ENCODE measurements at places on chromosomes 6 and 20.

DNA sequence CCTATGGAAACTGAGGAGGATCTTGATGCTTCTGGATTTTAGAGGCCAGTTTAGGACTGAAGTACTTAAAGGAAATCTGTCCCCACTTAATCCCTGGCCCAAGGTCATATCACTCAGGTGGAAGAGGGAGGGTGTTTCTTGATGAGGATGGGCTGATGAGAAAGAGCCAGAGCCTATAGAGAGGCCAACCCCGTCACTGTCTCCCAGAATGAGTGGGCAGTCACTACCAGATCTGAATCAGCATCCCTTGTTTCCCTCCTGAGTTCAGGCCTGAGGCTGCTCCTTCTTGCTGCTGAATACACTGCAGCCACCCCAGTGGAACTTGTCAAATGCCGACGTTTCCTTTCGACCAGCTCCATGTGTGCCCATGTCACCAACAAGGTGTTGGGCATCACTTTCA lies 14.8 kb downstream of the ARMC12 start:
- DNase-seq, result no peak

GRCh38 chr6:99338188-99338587 lies 11.3 kb downstream of the FAXC start:
- no peak for DNase-seq

DNA sequence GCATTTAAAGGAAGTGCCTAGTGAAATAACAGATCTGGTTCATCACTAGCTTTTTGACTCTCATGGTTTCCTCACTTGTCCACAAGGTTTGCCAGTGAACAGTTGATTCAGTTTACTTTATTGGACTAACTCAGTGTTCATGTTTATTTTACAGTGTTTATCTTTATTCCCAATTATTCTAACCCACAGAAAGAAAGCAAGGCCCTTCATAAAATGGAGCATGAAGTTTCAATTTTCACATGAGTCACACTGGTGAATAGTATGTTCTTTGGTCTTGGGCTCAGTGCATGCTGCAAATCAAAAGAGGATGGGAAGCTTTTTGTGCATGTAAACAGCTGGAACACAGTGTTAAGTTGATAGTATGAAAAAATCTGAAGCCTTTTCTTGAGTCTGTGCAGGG lies 217.6 kb upstream of the HDDC2 start:
- no peak for DNase-seq

- DNase-seq, result no peak
Observed at GRCh38 chr6:158545043-158545966, 14.6 kb upstream of the TMEM181 start.

DNA sequence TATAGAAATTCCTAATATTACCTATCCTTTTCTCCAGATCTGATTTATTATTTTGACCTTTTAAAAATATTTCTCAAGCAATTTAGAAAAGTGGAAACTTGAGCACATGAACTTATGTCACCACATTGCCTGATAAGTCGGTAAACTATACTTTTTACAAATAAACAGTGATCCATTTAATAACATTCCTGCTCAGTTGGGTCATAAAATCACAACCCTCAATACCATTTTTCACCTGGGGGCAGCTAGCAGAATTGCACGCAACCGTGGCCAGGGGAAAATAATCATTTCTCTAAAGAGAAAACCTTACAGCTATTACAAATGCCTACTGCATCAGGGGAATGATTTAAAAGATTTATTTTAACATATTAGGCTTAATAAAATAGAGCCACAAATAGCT lies 614.5 kb downstream of the PHF3 start:
- DNase-seq, result no peak

- no peak for DNase-seq
Observed at GRCh38 chr20:1975291-1975690, 18.6 kb downstream of the PDYN start.

Measured in cortex of kidney (tissue), 1 donor.